ENCODE measurements at places on chromosomes 7 and 10. TPM values are rescaled to one million over a fixed set of nuclear protein-coding genes. Genes with fewer than 3 reads are reported as not detected.

DNA sequence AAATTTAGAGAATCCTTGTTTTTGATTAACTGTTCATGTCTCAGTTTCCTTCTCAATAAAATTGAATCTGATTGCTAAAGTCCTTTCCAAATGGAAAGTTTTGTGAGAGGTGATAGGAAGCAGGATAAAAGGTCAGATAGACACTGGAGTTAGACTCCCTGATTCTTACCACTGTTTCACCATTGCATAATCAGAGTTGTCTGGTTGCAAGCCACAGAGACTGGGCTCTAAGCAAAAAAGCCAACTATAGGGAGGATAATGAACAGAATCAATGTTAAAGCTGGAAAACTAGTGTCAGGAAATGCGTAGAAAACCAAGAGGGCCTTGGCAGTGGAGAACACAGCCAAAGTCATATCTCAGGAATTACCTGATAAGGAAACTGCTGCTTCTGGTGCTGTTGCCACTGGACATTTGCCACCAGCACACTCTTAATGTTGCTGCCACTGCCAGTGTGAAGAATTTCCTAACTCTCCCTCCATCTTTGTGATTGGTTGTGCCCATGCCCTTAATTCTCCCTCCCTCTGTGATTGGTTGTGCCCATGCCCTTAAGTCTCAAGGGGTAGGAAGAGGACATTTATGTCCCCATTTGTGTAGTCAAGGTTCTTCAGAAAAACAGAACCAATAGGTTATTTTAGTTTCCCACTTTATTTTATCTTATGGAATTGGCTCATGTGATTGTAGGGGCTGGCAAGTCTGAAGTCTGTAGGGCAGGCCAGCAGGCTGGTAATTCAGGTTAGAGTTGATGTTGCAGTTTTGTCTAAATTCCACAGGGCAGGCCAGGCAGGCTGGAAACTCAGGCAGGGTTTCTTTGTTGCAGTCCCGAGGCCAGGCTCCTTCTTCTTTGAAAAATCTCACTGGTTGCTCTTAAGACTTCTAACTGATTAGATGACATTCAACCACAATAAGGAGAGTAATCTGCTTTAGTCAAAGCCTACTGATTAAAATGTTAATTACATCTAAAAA, 639.0 kb downstream of the REEP3 start:
- no peak for DNase-seq

DNA sequence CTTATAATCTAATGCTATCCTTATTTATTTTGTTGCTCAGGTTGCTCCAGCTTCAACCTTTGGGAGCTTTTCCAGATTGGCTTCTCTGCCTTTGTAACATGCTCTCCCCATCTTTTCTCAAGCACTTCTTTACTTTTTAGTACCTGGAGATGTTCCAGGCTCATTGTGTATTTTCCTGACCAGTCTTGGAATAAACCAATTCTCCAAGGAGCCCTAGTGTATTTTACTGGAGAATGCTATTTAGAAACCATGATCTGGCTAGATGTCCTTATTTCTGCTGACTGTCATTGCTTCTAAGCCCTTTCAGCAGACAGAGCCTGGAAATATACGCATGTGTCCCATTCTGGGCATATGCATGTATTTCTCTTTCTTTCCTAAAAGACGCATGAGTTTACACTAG, 95.7 kb downstream of the EMX2 start:
- no peak for DNase-seq

- DNase-seq: no peak
These were observed 38.1 kb downstream of the PTPN12 start for GRCh38 chr7:77575187-77575586.

- DNase-seq: no peak
These were observed 225.2 kb upstream of the TCERG1L start for GRCh38 chr10:131536676-131537075.

GRCh38 chr7:110891197-110891596, 199.7 kb upstream of the LRRN3 start:
- DNase-seq: no peak

DNA sequence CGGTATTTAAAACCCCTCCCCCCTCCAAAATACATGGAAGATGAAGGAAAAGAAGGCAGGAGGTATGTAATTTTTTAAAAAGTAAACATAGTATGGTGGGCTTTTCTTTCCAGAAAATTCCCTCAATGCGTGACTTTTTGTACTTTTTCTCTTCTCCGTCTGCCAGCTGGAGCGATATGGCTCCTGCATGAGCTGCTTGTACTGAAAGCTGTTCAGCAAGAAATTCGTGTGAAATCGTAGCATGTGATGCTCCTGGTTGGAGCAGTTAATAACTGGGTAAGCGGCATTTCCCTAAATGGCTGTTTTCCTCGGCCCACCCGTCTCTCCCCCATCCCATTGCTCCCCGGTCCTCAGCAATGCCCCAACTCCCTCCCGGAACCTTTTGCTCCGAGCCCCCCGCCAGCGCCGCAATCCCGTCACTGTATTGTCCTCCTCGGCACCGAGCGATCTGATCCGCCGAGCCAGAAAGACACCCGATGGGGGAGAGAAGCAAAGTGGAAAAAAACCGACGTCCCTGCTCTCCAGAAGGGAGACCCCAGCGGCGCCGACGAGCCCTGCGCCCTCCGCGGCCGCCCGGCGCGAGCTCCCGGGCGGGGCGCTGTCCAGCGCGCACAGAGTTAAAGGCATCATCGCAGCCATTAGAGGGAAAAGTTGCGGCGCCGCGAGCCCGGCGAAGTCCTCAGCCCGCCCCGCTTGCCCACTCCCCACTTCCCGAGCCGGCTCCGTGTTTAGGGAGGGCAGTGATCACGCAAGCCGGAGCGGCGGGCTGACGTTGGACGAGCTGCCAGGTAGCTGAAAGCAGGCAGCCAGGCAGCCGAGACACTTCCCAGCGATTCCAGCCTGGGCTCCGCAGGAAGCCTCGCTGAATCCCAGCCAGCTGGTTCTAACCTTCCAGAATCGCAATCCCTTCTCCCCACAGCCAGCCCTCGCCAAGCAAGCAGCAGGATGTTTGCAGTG, at the start of gene VSTM2A:
Gene VSTM2A, plus strand, starts transcription at position 707 of the 957 bp plus-strand sequence. CDS start 356 bp downstream, outside the sequence.
- DNase-seq: no peak

- no peak for DNase-seq
These were observed 42.5 kb downstream of the SORCS3 start for GRCh38 chr10:104683567-104683966.

DNA sequence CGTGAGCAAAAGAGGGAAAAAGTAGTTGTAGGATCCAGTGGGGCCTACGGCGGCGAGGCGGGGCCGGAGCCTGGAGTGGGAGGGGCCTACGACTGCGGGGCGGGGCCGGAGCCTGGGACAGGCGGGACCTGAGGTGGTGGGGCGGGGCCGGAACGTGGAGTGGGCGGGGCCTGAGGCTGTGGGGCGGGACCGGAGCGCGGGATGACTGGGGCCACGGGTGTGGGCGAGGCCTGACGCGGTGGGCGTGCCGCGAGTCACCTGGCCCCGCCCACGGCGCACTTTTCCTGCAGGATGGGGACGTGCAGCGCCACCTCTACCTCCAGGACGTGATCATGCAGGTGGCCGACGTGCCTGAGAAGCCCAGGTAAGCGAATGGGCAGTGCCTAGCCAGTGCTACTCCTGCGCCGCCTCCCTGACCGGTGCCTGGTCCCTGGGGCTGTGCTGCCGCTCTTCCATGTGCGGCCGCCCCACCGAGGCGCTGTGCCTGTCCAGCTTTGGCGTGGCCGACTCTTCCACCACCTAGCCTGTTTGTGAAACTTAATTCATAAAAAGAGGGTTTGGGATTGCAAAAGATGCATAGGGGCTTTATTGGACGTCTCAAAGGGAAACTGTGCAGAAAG, 496 bp downstream of the ZNF511 start:
- DNase-seq: peak; percentile 96

GRCh38 chr7:15836041-15836440, 149.6 kb upstream of the MEOX2 start:
- DNase-seq: no peak

DNA sequence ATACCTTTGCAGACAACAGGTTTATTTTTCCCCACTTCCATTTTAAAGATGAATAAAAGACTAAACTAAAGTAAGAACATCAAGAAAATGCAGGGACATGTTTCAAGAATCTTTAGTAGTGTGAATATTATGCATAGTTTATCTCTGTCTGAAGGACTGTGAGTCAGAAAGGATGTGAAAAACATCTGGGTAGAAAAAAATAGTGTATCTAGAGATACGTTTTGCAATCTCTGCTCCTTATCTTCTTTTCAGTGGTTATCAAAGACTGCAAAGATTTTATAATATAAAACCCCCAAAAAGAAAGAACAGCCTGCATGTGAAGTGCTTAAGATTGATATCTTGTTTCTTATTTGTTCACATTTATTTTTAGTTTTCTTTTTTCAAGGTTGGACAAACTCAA, 101.9 kb upstream of the ARHGAP21 start:
- DNase-seq: no peak

DNA sequence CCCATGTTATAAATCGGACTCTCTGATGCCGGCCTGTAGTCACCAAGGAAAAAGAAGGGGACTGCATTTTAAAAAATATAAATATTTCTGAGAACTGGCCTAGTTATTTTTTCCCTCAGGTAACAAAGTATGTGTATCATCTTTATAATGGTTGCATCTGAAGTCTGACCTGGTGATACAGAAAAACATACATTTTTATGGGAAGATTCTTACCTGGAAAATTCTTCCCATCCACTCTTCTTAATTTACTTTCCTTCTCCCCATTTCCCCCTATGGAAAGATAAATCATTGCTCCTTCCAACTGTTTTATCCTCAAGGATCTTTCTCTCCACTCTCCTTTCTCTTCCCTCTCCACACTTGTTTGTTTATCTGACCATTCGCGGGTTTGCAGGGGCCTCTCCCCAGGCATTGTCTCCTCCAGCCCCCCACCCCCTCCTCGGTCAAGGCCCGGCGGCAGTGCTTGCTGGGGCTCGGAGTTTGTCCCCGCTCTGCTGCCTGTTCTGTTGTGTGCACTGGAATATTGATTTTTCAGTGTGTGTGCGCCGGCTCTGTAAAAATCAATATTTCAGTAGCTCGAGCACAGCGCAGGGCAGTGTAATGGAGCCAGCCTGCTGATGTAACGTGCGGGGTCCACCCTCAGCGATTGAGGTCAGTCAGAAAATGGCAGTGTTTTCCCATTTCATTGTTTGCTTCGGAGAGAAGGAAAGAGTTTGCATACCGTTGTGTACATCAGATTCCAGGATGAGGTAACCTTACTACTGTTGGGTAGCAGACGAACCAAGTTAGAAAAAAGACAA, 199.5 kb upstream of the NFE2L3 start:
- DNase-seq: no peak

DNA sequence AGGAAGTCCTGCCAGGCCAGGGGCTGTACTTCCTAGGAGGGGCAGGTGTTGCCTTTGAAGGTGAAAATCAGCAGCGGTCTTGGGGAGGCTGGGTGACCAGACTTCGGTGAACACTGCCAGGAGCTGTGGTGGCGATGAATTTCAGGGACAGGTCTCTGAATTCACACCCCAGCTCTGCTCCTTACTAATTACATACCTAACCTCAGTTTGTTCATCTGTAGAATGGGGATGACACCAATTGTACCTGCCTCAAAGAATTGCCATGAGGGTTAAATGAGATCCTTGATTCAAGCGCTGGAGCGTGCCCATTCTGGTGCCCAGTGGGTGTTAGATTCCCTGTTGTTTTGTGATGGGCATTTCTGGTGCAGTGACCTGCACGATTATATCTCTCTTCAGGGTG, 102.8 kb downstream of the TACC2 start:
- DNase-seq: no peak

- DNase-seq: no peak
These were observed 6.6 kb downstream of the VPS50 start for GRCh38 chr7:93238748-93239147.

GRCh38 chr10:132186488-132187429, at the start of gene DPYSL4:
Gene DPYSL4, plus strand, starts transcription at chr10:132186948. Its CDS starts 116 bp downstream, at chr10:132187064.
- DNase-seq: peak; percentile 55

DNA sequence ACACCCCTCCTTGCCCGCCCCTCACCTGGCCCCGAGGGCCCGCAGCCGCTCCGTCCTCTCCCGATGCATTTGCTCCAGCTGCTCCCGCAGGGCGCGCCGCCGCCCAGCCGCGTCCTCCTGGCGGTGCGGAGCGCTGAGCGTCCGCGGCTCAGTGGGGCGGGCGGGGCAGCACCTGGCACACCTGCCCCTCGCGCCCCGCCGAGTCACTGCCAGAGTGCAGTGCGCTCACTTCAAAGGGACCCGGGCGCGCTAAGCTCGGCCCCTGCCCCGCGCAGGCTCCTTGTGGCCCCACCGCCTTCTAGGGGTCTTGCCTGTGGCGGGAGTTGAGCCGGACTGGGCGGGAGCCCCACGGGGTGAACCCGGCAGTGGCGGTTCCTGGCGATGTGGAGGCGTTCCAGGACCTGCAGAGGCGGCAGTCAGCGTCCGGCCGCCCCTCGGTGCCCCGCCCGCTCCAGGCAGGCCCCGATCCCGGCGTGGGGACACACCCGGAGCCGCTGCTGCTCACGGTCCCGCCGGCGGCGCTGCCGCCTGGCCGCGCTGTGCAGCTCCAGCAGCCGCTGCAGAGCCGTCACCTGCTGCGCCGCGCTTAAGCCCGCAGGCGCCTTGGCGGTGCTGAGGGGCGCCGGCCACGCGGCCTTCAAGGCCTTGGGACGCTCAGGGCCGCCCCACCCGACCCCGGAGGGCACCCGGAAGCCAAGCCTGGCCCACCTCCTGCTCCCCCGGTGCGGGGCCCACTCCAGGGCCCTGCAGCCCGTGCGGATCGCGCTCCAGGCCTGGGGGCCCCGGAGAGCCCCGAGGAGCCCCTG, 6.7 kb downstream of the ATP6V1F start:
- DNase-seq: peak; percentile 78

- peak; percentile 84 for DNase-seq
These were observed 29.5 kb upstream of the BMS1 start for GRCh38 chr10:42753126-42753506.

DNA sequence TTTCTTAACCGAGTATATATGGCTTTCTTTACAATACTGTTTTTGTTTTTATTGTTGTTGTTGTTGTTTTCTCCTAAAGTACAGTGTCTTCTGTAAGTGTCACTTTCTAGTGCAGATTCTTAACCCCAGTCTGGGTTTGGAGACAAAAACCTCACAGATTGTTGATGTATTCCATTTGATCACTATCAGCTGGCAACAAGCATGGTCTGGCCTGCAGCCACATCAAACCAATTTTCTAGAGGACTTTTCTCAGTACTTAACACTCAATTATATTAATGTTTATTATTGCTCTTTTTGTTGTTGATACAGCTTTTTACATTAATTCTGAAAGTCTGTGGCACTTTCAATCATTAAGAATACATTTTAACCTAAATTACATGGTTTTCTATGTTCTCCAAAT, 17.1 kb downstream of the LRRN3 start:
- DNase-seq: no peak

DNA sequence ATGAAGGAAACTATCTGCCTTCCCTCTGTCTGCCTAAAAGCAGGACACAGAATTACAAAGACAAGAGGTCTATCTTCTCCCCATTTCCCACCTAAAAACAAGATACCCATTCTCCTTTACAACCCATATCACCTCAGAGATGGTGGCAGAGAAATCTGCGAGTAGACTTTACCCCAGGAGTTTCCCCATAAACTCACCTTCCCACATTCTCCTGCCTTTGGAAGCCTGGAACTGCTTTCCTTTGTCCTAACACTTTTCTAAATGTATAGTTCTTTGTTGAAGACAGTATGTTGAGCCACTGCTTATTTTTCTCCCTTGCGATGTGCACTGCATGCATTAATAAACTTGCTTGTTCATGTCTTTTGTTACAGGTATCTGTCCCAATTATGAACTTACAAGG, 8.0 kb downstream of the SHTN1 start:
- no peak for DNase-seq

HABP2 gene
- not detected for total RNA-seq

RSPH10B gene
- total RNA-seq: not detected

GTF2IRD1 gene
- 1.3 TPM for total RNA-seq

GOLGA7B gene
- total RNA-seq: 12.0 TPM

HMX2 gene
- total RNA-seq: not detected

HHEX gene
- total RNA-seq: 0.37 TPM

KIAA1217 gene
- total RNA-seq: not detected

HTR5A gene
- not detected for total RNA-seq

CYP2C19 gene
- not detected for total RNA-seq

SPAG6 gene
- 0.67 TPM for total RNA-seq

Data from activated naive CD8-positive, alpha-beta T cell treated with anti-CD3 and anti-CD28 coated beads, Interleukin-2, amount 10 ng/mL, durations not matched to agents 7 days and 5 days (primary cell).